ENCODE measurements at places on chromosomes 6 and 20.

GRCh38 chr20:63320041-63320511, 27.1 kb downstream of the COL20A1 start:
- DNase-seq, result no peak

- no peak for DNase-seq
Observed at GRCh38 chr6:93327857-93328256, 91.5 kb downstream of the EPHA7 start.

- DNase-seq, result no peak
Observed at GRCh38 chr20:23437126-23437899, 2.2 kb upstream of the CSTL1 start.

- DNase-seq, result no peak
Observed at GRCh38 chr6:150336299-150336698, 32.5 kb upstream of the IYD start.

- no peak for DNase-seq
Observed at GRCh38 chr6:46323312-46323965, 152.7 kb upstream of the ENPP5 start.

GRCh38 chr6:65569505-65569904, 137.5 kb downstream of the EYS start:
- no peak for DNase-seq

- no peak for DNase-seq
Observed at GRCh38 chr20:32004963-32005362, 5.3 kb upstream of the CCM2L start.

- DNase-seq, result no peak
Observed at GRCh38 chr20:20440481-20440880, 72.6 kb downstream of the INSM1 start.

DNA sequence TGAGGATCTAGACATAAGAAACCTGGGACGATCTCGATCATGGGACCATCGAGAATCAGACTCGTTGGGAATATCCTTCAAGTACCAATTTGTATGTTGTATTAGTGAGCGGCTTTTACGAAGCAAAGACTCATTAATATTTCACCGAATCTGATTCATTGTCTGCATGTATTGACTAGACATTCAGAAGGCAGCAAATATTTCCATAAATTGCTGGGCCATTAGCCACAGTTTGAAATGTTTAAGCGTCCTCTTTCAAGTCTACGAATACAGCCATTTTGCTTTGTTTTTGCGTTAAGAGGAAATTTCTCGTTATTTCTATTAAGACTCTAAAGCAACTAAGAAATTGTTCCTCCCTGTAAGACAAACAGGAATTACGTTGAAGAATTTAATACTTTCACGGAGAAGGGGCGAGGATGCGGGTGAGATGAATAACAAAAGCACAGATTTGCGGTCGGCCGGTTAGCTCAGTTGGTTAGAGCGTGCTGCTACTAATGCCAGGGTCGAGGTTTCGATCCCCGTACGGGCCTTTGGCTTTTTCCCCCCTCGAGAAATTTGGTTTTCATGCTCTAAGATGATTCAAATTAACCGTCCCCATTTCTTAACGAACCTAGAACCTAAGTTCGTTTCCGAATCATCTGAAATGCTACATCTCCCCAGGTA, 18.5 kb downstream of the POM121L2 start:
- DNase-seq, result no peak

- DNase-seq, result no peak
Observed at GRCh38 chr6:137581019-137581707, 87.0 kb upstream of the OLIG3 start.

DNA sequence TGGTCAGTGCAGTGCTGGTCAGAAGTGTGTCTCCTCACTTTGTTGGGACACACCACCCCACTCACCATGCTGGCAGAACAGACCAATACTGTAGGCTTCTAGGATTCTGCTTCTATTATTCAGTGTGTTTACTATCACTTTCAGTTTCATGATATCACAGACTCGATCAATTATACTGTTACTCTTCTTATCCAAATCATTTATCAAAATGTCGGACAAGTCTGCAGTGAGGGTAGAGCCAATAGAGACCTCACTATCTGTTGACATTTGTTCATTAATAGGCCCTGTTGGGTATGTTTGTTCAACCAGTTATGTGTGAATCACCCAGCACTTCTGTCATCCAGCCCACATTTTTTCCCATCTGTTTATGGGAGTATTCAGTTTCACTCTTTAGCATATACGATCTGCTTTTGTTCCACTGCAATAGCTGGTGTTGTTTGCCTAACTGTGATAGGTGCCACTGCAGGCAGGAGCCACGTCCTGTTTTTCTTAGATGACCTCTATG, 140.1 kb downstream of the NRN1 start:
- no peak for DNase-seq

- DNase-seq, result no peak
Observed at GRCh38 chr6:147678253-147678652, 169.8 kb downstream of the SAMD5 start.

DNA sequence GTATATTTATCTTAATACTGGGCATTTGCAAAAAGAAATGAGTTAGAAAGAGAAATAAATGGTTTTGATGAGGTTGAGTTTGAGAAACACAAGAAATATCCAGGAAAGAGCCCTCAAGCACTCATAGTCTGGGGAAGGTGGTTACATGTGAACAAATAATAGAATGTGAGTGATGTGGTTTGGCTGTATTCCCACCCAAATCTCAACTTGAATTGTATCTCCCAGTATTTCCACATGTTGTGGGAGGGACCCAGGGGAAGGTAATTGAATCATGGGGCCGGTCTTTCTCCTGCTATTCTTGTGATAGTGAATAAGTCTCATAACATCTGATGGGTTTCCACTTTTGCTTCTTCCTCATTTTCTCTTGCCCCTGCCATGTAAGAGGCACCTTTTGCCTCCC, 334.1 kb downstream of the COL12A1 start:
- DNase-seq, result no peak

GRCh38 chr6:167210375-167211294, 52.9 kb upstream of the GPR31 start:
- DNase-seq, result no peak

DNA sequence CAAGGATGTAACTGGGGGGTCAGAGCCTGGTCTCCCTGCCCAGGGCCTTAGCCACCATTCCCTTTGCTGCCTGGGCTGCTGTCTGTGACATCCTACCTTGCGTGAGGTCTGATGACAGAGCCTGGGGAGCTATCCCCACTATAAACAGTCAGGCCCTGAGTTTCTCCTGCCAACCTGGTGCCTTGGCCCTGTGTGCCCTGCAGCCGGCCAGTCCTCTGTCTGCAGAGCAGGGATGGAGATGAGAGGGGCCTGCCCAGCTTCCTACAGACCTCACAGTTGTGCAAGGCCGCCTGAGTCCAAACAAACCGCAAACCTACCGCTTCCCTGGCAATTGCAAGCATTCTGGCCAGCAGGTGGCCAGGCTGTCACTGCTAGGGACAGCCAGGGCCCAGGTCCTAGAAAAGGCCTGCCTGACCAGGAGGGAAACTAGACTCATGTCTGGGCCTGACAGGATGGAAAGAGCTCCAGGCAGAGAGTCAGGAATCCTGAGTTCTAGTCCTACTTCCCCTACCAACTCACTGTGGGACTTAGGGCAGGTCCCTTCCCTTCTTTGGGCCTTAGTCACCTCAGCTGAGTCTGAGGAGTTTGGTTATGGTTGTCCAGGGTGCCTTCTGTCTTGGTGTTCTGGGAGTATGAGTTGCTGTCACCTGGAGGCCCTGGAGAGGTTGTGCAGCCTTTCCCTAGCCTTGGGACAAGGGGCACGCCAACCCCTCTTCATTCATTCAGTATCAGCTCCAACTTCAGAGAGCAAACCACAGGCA, 86.2 kb downstream of the VEGFA start:
- DNase-seq, result no peak

GRCh38 chr6:64717281-64717680, 989.7 kb downstream of the EYS start:
- no peak for DNase-seq

GRCh38 chr20:45036044-45036755, 64.7 kb downstream of the KCNS1 start:
- no peak for DNase-seq
